ENCODE measurements at places on chromosomes 11 and 22. TPM values are rescaled to one million over a fixed set of nuclear protein-coding genes. Genes with fewer than 3 reads are reported as not detected.

Gene SHISA8
- total RNA-seq, result 0.78 TPM

DNA sequence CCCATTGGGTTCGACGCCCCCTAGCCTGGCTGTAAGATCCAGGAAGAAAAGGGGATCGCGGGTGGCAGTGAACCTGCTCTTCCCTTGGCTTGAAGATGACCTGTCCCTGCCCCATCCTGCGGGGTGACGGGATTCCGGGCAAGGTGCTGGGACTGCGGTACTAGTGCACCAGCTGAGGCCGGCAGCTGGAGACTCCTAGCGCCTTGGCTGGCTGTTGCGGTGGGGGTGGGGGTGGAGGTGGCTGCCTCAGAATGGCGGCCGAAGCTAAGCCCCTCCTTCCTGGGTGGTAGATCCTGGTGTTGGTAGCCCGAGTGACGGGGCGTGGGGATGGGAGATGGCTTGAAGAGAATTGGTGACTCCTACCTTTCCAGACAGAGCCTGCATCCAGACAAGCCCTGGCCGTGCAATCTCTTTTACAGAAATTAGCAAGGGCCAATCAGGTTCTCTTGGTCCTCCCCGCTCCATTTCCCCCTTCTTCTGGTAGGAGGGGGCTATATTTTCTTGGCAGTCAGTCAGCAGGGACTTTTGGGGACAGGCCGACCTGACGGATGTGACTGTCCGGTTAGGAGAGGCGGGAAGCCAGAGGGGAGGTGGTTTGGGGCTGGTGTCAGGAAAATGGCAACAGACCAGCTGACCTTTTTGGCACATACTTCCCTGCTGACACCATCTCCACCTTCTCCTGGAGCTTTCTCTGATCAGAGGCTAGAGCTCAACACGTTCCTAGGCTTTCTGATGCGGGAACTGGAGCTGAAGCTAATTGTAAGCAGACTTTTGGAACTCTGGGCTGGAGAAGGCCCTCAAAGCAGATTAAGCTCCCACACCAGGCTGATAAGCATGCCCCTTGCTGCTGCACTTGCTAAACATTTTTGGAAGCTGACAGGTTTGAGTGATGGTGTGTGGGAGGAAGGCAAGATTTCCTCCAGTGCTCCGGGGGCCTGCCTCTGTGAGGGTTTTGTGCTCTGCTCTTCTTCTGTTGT, 2.0 kb downstream of the NAV2 start:
- peak; percentile 89 for DNase-seq

Gene APOL6
- total RNA-seq, result 21.5 TPM

Gene PTPRJ
- total RNA-seq, result 23.3 TPM

Gene OR51B5
- total RNA-seq, result not detected

- peak; percentile 19 for DNase-seq
Observed at GRCh38 chr11:122271137-122271536, 155.1 kb upstream of the BLID start.

- no peak for DNase-seq
Observed at GRCh38 chr11:87039371-87039770, 1.6 kb downstream of the TMEM135 start.

- no peak for DNase-seq
Observed at GRCh38 chr11:111912535-111912934, at the start of gene HSPB2. TSS of gene HSPB2 (plus strand) at chr11:111912734. CDS start at chr11:111912830, 96 bp downstream.

DNA sequence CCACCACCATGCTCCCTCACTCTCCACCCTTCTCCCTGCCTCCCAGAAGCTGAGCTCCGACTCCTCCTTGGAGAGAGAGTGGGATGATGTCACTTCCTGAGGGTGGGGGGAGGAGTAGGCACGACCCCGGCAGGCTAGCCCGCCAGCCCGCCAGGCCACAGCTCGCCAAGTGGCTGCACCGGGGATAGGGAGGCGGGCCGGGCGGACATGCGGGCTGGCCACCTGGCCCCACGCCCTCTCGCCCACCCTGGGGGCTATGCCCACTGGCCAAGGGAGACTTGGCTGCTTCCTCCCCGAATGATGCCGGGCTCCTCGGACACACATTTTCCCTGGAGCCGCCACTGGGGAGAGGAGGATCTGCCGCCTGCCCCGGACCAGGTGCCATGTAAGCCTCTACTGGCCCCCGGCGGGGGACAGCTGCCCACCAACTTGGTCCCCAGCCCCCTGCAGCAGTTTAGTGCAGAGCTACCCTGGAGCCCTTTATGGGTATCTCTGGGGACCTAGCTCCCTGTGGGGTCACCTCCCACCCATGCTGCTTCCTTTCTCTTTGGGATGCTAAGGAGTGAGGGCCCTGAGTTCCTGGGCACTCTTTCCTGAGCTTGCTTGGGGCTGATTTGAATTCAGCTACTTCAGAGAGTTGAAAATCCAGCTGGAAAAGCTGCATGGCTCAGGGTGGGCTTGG, 33.7 kb upstream of the MYRF start:
- DNase-seq, result no peak

Gene SCGB1D2
- not detected for total RNA-seq

DNA sequence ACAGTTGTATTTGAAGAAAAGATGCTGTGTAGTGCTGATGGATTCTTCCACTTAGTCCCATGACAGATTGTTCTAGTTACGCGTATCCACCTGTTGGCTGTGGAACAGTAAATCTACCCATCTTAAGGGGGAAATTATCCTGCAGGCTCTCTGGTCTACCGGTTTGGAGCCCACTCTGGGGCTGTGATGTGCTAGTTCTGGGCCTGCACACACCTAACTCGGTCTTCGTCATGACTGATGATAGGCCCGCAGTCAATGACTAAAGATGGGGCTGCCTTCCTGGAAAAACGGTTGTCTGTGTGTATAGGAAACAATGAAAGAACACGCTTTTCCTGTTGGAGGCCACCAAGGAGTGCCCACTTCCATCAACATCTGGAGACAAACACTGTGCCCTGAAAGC, 6.2 kb upstream of the RBM4B start:
- DNase-seq, result no peak

- DNase-seq, result no peak
Observed at GRCh38 chr11:36215693-36216060, 73.5 kb downstream of the COMMD9 start.

Gene INS
- not detected for total RNA-seq

GRCh38 chr11:35106595-35106994, 32.4 kb upstream of the CD44 start:
- no peak for DNase-seq

DNA sequence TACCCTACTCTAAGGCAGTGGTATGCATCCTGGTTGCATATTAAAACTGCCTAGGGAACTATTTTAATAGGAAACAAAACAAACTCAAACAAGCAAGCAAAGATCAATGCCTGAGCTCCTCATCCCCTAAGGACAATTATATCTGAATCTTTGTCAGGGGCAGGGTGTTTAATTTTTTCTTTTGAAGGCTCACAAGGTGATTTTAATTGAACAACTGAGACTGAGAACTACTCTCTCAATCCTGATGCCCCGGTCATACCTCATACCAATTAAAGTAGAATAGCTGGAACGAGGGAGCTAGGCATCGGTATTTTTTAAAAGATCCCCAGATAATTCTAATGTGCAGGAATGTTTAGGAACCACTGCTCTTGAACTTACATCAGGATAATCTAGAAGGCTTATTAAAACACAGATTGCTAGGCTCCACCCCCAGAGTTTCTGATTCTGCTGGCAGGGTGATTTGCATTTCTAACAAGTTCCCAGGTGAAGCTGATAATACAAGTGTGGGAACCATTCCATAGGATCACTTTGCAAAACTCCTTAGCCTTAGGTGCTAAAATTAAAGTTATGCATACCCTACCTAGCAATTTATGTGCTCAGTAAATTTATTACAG, 416.5 kb downstream of the GUCY1A2 start:
- no peak for DNase-seq

- no peak for DNase-seq
Observed at GRCh38 chr11:78869293-78869692, 294.6 kb upstream of the NARS2 start.

- no peak for DNase-seq
Observed at GRCh38 chr11:31236143-31236542, 133.4 kb downstream of the DCDC1 start.

Gene SMC1B
- 2.5 TPM for total RNA-seq

Gene C22orf15
- total RNA-seq, result not detected

Gene NFRKB
- total RNA-seq, result 3.6 TPM

Gene LBHD1
- total RNA-seq, result 1.9 TPM

DNA sequence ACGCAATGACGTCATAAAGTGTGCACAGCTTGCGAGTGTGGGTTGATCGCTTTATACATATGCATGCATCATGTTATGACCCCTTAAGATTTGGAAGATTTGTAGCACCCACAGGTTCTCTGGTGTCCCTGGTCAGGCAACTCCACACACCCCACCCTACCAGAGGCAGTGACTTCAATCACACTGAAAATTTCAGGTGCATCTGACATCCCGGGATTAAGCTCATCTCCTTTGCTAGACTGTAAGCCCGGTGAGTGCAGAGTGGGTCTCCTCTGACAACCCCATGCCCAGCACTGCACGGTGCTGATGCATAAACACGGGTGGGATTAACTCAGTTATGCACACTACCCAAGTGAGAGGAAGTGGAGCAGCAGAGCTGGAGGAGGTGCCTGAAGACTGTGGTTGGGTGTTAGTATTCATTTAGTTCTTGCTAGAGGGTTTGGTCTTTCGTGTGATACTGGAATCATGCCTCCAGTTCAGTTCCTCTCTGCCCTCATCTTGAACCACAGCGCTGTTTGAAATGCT, 6.5 kb downstream of the ARSA start:
- DNase-seq, result no peak

DNA sequence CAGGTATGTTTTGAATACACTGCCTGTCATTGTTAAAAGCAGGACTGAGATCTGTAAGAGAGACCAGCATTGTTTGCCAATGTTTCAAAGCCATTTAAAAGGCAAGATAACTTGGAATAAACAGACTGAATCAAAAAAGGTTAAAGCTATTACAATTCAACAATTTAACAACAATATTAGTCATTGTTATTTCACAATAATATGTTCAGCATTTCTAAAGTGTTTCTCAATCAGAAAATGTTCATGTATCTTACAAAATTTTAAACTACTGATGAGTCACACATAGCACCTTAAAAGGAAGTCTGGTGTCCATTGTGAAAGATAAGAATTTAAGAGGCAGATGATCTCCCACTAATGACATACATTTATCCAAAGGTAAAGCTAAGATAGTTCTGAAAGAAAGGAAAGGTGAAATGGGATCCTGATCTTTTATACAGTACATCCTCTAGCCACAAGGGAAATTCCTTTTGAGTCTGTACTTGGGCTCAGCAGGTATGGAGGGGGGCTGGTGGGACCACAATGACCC, 79.7 kb downstream of the MAML2 start:
- no peak for DNase-seq

Gene ROBO4
- total RNA-seq, result not detected

Gene P2RY6
- total RNA-seq, result 0.41 TPM

All from Caki2 (cell line).